GM12864 (cell line): ENCODE measurements at places on chromosomes 3 and 15.

GRCh38 chr15:92937901-92938300 is 37.8 kb downstream of the CHD2 start:
- no peak for DNase-seq

- DNase-seq, result peak; percentile 5
These were observed 40.0 kb downstream of the MAP4 start for GRCh38 chr3:47976135-47976732.

DNA sequence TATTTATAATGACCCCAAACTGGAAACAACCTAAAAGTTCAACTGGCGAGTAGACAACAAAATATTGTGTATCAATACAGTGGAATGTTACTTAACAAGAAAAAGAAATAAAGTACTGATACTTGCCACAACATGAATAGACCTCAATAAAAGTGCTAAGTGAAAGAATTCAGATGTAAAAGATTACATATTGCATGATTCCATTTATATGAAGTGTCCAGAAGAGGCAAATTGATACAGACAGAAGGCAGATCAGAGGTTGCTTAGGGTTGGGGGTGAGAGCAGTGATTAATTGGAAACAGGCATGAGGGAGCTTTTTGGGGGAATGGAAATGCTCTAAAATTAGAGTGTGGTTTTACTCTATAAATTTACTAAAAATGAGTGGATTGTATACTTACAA is 183.3 kb downstream of the SATB1 start:
- DNase-seq, result no peak

DNA sequence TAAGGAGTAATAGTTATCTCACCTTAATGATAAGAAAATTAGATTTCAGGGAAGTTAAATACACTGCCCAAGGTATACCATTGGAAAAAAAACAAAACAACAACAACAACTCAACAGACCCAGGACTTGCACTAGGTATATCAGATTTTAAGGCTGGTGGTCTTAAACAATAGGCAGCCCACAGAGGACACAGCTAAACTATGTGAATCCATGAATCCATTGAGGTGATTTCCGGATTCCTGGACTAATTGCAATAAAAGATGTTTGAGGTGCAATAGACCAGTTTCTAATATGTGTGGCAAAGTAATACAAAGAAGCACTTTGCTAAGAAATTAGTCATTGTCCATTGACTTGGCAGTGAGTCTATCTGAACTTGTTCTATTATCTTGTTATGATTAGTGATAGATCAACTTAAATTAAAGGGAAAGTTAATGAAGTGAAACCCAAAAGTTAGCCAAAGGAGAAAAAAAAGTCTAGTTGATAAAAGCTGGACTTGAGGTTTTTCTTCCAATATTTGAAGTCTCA is 60.9 kb upstream of the MAGI1 start:
- DNase-seq, result no peak

DNA sequence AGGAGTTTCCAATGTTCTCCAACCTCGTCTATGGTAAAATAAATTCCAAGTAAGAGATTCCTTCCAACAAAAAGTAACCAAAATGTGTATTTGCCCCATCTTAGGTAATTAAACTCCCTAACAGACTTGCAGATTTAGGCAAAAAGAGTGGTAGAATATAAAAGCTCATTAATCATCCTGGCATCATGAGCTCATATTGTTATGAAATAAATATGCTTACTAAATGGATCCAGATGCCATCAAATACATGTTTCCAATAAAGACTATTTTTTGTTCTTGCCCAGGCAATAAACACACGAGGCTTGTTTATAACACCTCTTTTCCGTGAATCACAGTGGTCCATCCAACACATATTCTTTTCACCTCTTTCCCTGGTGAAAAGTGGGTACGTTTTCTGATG is 189.4 kb downstream of the THSD4 start:
- DNase-seq, result no peak

DNA sequence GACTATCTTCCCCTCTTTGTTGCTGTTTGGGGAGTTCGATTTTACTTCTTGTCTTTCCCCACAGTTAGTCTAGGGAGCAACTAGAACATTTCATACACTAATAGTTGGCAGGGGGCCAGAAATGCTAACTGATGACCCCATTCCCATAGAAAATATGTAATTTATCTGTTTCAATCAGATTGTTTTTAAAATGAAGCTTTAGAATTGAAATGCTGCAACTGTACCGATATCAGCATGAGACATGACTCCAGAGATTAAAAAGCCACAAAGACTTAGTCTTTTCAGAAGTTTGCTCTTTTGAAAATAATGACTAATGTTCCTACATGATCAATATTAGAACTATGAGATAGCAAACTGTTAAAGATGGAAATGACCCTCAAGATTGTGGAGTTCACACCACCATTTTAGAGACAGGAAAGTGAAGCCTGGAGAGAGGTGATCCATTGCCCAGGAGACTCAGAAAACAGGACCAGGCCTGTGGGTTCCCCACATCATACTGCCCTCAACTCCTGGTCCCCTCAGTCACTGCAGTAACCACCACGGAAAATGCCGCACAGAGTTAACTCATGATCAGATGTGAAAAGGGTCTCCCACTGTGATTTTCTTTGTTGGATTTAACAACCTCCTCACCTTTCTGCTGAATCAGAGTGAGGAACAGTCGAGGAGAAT is 130.3 kb downstream of the CHDH start:
- no peak for DNase-seq

GRCh38 chr3:166445865-166446264 is 608.6 kb upstream of the BCHE start:
- DNase-seq, result no peak

DNA sequence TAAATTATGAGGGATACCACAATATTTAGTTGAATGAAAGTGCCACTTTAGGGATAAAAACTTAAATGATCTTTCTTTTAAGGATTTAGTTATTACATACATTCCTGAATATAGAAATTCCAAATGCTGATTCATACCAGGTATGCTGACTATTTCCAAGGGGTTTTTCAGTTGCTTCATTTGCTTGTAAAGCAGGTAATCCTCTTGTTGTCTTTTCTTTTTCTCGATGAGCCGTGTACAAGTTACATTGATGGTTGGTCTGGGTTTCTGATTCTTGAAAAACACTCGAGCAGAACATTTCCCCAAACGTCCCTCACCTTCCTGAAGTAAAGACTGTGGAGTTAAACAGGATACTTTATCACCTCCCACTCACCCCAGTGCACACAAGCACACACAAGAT is 21.7 kb downstream of the RARRES1 start:
- DNase-seq, result no peak
